Fibroblast of upper back skin (primary cell): ENCODE measurements at places on chromosomes 2 and 18.

DNA sequence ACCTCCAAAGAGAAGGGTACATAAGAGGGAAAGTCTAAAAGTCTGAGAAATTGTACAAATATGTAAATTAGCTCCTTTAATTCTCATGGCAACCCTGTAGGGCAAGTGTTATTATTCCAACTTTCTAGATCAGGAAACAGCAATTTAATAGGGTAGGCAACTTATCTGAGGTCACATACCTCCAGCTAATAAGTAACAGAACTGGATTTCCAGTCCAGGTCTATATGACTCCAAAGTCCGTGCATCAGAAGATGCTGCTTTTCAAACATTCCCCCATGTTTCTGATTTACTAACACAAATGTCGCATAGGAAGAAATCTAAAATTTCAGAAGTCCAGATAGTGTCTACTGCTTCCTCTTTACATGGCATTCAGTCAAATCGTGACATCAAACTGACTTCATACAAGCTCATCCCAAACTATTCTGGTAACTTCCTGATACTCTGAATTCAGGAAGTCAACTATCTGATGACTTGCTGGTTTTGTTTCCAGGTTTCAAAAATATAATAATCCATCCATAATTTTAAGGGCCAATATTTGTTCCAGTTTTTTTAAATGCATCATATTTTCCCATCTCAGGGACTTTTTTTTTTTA, 419.3 kb upstream of the ACVR2A start:
- no peak for DNase-seq

DNA sequence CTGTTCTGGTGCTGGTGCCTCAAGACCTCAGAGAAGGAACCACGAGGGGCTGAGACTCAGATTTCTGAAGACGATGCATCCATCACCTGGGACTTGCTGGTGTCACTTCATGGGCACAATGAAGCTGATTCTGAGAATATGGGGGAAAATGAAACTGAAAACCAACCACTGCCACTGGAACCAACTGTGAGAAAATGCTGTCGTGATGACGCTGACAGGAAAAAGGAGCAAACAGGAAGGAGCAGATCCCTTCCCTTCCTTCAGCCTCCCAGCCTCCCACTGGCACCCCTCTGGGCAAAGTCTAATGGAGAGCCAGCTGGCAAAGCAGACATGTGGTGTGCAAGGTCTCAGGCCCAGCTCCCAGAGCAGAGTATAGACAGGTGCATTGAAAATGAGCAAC, 109.7 kb downstream of the FOXI3 start:
- DNase-seq, result no peak

GRCh38 chr2:201536046-201536445, 84.5 kb downstream of the STRADB start:
- no peak for DNase-seq

DNA sequence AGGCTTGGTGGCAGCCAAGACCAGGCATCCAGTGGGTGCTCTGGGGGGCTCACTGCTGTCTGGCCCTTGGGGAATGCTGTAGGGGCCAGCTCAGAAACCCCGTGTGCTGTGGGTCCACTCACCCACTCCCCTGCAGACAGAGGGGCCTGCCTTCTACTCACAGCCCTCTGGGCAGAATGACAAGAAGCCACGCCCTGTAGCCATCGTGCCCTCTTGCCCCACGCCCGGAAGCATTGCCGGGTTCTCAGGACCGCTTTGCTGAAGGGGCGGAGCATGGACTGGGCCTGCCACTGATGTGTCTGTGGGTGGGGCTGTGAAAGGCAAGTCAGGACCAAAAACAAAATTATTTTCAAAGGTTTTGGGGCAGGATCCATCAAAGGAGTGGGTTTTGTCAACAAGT, 27.8 kb downstream of the GLI2 start:
- DNase-seq, result no peak

- no peak for DNase-seq
Measured at GRCh38 chr2:8297376-8298231, 384.3 kb upstream of the ID2 start.

GRCh38 chr2:230601510-230601909, 111.1 kb upstream of the CAB39 start:
- no peak for DNase-seq
